Hematopoietic multipotent progenitor cell treated with erythropoietin and hydrocortisone succinate and interleukin-3 and kit ligand, for 6 days (in vitro differentiated cells): ENCODE measurements at places on chromosomes 16 and 17.
A peak's percentile ranks its signal among the peaks of the same experiment; 100 is the strongest.

DNA sequence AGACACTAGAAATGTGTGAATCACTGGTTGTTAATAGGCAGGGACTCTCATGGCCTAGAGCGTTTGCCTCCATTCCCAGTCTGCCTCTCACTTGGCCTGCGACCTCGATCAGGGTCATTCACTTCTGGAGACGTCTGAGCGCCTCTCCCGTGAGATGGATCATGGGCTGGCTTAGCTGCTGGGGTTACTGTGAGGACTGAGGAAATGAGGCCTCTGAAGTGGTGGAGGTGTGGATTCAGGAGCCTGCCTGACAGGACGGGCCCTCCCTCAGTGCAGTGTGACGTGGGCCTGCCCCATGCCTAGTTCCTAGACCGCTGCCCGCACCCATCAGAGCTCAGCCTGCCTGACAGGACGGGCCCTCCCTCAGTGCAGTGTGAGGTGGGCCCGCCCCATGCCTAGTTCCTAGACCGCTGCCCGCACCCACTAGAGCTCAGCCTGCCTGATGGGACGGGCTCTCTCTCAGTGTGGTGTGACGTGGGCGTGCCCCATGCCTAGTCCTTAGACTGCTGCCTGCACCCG, 61.9 kb downstream of the BANP start:
- no peak for DNase-seq

GRCh38 chr16:11315510-11315909, 29.7 kb upstream of the RMI2 start:
- no peak for DNase-seq

- peak; percentile 71 for DNase-seq
Observed at GRCh38 chr16:67326472-67327309, at the start of the genes KCTD19 and LRRC36. Gene KCTD19 (minus strand): TSS chr16:67326741. CDS start chr16:67326707, 34 bp downstream. Gene LRRC36 (plus strand): TSS chr16:67326815. CDS start chr16:67326863, 48 bp downstream.

DNA sequence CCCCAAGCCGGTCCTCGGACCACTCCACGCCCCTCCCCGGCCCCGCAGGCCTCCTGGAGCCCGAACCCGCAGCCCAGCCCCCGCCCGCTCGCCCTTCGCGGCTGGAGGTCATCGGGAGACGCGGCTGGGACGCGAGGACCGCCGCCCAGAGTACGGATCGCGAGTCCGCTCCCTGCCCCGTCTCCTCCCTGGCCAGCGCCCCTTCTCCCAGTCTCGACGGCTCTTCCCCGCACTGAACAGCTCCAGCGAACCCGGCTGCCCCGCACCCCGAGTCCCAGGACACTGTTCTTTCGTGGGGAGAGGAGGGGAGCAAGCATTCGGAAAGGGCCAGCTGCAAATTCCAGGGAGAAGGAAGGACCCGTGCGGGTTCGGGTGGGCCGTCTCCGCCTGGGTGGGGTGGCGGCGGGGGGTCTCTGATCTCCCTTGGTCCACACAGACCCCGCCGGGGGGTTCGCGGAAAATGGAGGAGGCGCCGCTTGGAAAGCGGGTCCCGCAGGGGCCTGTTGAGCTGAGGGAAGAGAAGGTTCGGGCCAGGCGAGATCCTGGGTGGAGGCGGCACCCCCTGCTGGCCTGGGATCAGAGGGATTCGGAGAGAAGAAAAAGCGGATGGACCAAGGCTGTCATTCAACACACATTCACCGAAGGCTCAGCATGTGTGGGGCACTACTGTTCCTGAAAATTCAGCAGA, 632 bp upstream of the RTN4RL1 start:
- DNase-seq: peak; percentile 71

DNA sequence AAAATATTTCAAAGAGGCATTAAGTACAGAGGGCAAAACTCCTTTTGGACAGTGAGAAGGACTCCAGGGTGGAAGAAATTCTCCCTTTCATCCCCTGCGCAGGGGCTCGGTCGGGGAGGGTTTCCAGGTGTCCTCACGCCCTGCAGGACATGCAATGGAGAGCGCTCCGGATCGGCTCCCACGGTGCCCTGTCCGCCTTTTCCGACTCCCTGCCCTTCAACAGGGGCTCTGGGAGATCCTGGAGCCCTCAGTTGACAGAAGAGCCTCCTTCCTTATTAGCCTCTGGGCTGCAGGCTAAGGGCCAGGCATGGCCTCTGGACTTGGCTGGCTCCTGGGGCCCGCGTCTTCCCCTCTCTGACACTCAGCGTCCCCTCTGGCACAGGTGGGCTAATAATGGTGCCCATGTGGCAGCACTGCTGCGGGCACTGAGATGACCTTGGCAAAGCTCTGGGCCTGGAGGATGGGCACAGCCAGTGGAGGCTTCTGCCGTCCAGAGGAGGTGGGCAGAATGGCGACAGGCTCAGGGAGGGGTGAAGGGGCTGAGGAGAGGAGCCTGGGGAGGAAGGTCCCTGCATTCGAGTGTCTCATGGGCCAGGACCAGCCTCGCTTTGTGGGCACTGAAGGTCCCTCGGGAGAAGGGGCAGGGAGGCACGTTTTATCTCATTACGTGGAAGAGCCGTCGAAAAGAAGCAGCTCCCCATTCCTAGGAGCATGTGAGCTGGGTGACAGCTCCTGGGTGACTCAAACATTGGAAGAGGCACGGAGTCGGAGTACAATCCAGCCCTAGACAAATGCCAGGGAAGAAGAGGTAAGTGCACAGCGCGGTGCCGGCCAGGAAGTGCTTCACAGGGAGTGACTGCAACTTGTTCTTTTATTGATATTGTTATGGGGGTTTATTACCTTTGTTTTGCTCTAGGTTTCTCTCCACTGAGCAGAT, 161.7 kb downstream of the IRF8 start:
- DNase-seq: no peak

DNA sequence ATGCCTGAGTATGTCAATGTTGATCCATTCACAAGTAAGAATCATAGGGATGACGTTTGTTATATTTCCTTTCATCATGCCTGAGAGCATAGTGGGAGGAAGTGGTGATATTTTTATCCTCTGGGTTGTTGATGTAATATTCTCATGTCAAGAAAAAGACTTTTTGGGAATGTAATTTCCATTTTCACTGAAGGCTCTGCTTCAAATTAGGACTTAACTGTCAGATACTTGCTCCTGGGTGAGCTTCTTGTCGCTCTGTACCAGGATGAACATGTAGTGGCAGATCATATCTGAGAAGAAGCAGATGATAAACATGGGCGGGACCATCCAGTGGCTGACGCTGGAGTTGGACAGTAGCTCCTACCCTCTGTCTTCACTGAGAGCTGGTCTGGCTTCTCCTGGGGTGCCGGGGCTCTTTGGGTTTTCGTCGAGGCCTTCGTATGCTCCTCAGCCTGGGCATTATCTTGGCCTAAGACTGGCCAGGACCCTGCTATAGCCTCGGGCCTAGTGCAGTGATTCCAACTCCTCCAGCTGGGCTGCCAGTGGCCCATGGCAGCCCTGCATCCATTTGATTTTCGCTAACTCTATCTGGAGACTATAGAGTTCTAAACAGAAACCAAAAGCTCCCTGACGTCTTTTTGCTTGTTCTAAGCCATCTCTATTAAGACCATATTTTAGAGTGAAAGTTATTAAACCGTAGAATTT, 19.7 kb downstream of the CYB5B start:
- peak; percentile 85 for DNase-seq

DNA sequence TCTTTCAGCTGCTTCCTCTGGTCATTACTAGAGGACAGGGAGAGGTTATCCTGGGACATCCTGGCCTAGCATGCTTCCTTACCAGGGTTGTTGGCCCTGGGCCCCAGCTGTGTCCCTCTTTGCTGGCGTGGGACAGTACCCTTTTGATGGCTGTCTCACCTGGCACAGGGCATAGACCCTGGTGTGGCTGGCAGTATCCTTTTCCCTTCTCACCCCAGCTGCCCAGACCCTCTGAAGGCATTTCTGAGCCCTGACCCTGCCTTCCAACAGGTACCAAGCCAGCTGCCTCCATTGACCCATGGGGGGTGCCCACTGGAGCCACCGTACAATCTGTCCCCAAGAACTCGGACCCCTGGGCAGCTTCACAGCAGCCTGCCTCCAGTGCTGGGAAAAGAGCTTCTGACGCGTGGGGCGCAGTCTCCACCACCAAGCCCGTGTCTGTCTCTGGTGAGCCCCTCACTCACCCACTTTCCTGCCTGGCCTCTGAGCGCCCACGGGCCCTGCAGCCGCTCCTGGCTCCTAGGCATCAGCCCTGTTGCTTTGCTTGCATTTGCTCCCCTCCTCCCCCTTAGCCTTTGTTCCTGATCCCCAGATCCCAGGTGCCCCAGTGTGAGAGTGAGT, 34.0 kb downstream of the B9D1 start:
- DNase-seq: no peak
